A549 treated with dexamethasone at 1 μM for 4 hours (cell line): ENCODE measurements at places on chromosomes 2 and 18. TPM values are rescaled to one million over a fixed set of nuclear protein-coding genes. Genes with fewer than 3 reads are reported as not detected.

NT5C1B gene
- not detected in 5 replicates for total RNA-seq

POTEC gene
- not detected in 5 replicates for total RNA-seq

IRS1 gene
- 9.5 to 15.0 TPM (median 14.9 TPM) in 5 replicates for total RNA-seq

GRB14 gene
- 4.8 to 6.5 TPM (median 5.1 TPM) in 5 replicates for total RNA-seq

GALNT3 gene
- 0.05 TPM in 1 of 5 replicates, not detected in the others for total RNA-seq

IL37 gene
- total RNA-seq: 0.23 TPM in 1 of 5 replicates, not detected in the others

GDF7 gene
- 0.08 to 0.15 TPM (median 0.11 TPM) in 5 replicates for total RNA-seq

CHRNG gene
- total RNA-seq: not detected in 5 replicates

AQP4 gene
- 0.13 TPM in 1 of 5 replicates, not detected in the others for total RNA-seq

XIRP2 gene
- not detected in 5 replicates for total RNA-seq

GYPC gene
- not detected in 5 replicates for total RNA-seq

EMILIN1 gene
- total RNA-seq: 0.32 to 0.57 TPM (median 0.43 TPM) in 5 replicates

SPAG16 gene
- total RNA-seq: 9.9 to 13.0 TPM (median 11.5 TPM) in 5 replicates

UGT1A3 gene
- 0.06 to 0.18 TPM (median 0.11 TPM) in 3 of 5 replicates, not detected in the others for total RNA-seq

TUBB8B gene
- 0.12 TPM in 1 of 5 replicates, not detected in the others for total RNA-seq

ALPI gene
- total RNA-seq: 0.02 to 0.05 TPM (median 0.04 TPM) in 3 of 5 replicates, not detected in the others

RAB6D gene
- total RNA-seq: 0.02 to 0.06 TPM (median 0.04 TPM) in 4 of 5 replicates, not detected in the other

PASK gene
- total RNA-seq: 5.1 to 7.5 TPM (median 7.0 TPM) in 5 replicates

RAX gene
- total RNA-seq: not detected in 5 replicates

SLC35F5 gene
- 34.6 to 57.7 TPM (median 48.7 TPM) in 5 replicates for total RNA-seq

PID1 gene
- 4.2 to 4.6 TPM (median 4.3 TPM) in 5 replicates for total RNA-seq

CHRND gene
- 0.07 to 0.09 TPM in 2 of 5 replicates, not detected in the others for total RNA-seq

TANK gene
- 24.9 to 39.2 TPM (median 32.0 TPM) in 5 replicates for total RNA-seq

HAUS1 gene
- 33.7 to 57.6 TPM (median 34.8 TPM) in 5 replicates for total RNA-seq

DIS3L2 gene
- total RNA-seq: 9.2 to 16.5 TPM (median 15.4 TPM) in 5 replicates

TRIM54 gene
- 0.67 to 1.2 TPM (median 0.81 TPM) in 5 replicates for total RNA-seq

NEU4 gene
- 0.25 to 0.34 TPM (median 0.27 TPM) in 4 of 5 replicates, not detected in the other for total RNA-seq

KCNJ3 gene
- not detected in 5 replicates for total RNA-seq

L3MBTL4 gene
- total RNA-seq: 0.06 TPM in 1 of 5 replicates, not detected in the others

PROC gene
- 3.5 to 5.6 TPM (median 5.0 TPM) in 5 replicates for total RNA-seq

MOGAT1 gene
- total RNA-seq: not detected in 5 replicates

RIT2 gene
- not detected in 5 replicates for total RNA-seq

FAM124B gene
- 0.05 TPM in 1 of 5 replicates, not detected in the others for total RNA-seq

STPG4 gene
- 0.07 TPM in 1 of 5 replicates, not detected in the others for total RNA-seq

UGT1A10 gene
- 0.05 TPM in 1 of 5 replicates, not detected in the others for total RNA-seq

SH3RF3 gene
- 0.53 to 0.91 TPM (median 0.75 TPM) in 5 replicates for total RNA-seq

CTAGE1 gene
- not detected in 5 replicates for total RNA-seq

GPR35 gene
- total RNA-seq: 0.32 to 0.83 TPM (median 0.68 TPM) in 5 replicates

MREG gene
- total RNA-seq: 3.9 to 5.0 TPM (median 4.4 TPM) in 5 replicates

CIB4 gene
- total RNA-seq: 0.20 to 0.42 TPM in 2 of 5 replicates, not detected in the others

MROH2A gene
- total RNA-seq: 0.14 to 0.37 TPM (median 0.30 TPM) in 5 replicates

SLC19A3 gene
- total RNA-seq: 1.9 to 2.9 TPM (median 2.2 TPM) in 5 replicates

CROCC2 gene
- not detected in 5 replicates for total RNA-seq

FEV gene
- 0.20 TPM in 1 of 5 replicates, not detected in the others for total RNA-seq

DAW1 gene
- total RNA-seq: 2.3 to 3.0 TPM (median 2.4 TPM) in 5 replicates

BARD1 gene
- total RNA-seq: 5.1 to 10.1 TPM (median 5.5 TPM) in 5 replicates

UGT1A5 gene
- total RNA-seq: 0.06 TPM in 1 of 5 replicates, not detected in the others

IGFBP5 gene
- total RNA-seq: 0.18 to 0.27 TPM (median 0.23 TPM) in 5 replicates

HOXD10 gene
- total RNA-seq: 4.1 to 6.7 TPM (median 5.3 TPM) in 5 replicates

TRABD2A gene
- total RNA-seq: 11.2 to 16.2 TPM (median 14.5 TPM) in 5 replicates
